ENCODE measurements at places on chromosomes 4 and X.
A peak's percentile ranks its signal among the peaks of the same experiment; 100 is the strongest.

DNA sequence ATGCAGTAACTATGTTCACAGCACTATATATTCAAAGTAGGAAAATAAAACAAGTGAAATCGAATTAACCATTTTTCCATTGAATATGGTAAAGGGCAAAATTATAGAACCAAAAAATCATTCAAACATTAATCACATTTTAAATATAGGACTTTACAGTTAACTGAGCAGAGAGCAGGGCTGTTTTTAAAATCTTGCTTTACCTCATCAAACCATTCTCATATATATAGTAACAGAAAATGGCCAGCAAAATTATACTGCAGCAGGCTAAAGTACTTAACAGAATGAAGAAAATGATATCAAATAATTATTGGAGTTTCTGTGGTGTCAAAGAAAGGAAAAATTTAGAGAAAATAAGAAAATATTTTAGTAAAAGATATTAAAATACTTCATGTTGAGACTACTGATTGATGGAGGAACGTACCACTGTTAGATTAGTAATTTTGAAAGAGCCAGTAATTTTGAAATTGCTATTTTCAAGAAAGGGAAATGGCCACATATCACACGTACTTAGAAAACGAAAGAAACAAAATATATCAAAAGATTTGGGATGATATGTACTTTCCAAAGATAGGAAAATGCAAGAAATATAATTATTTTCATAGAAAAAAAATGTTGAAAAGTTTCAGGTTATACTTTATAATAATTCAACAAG lies 813.7 kb downstream of the DMD start:
- no peaks in the 10 kb centered on the region for H3K36me3 ChIP-seq
- DNase-seq: no peak
- H3K4me1 ChIP-seq: no peaks in the 10 kb centered on the region
- no peak overlapping the region for H3K27ac ChIP-seq
- H3K27me3 ChIP-seq: no peaks in the 10 kb centered on the region

DNA sequence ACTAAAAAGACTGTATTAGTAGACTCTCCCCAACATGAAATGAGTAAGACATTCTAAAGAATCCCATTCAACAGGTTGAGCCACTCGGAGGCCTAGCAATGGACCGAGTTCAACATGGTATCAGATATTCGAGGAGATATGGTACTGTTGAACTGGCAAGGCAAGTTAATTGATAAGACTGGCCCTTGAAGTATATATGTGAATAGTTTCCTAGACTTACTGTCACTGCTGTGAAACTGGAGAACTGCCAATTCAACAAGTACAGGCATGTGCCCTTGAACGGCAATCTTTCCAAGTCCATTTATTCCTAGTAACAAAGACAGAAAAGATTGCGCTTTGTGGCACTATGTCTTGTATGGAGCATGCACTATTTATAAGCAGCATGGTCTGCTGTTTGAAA lies 24.4 kb downstream of the FAT1 start:
- H3K4me1 ChIP-seq: no peaks in the 10 kb centered on the region
- H3K4me3 ChIP-seq: no peak overlapping the region
- no peak for DNase-seq
- H3K27me3 ChIP-seq: no peaks in the 10 kb centered on the region
- no peak overlapping the region for H3K27ac ChIP-seq

- no peak overlapping the region for H3K4me3 ChIP-seq
- H3K36me3 ChIP-seq: no peaks in the 10 kb centered on the region
- no peaks in the 10 kb centered on the region for H3K4me1 ChIP-seq
- H3K27me3 ChIP-seq: no peaks in the 10 kb centered on the region
- H3K27ac ChIP-seq: no peak overlapping the region
Observed at GRCh38 chrX:51463322-51463721, 33.1 kb downstream of the NUDT11 start.

GRCh38 chrX:135544338-135544948 lies 24.0 kb downstream of the INTS6L start:
- no peak for DNase-seq
- no peak overlapping the region for H3K27ac ChIP-seq
- no peak overlapping the region for H3K4me3 ChIP-seq
- no peaks in the 10 kb centered on the region for H3K36me3 ChIP-seq

- H3K27ac ChIP-seq: no peak overlapping the region
- H3K4me1 ChIP-seq: no peaks in the 10 kb centered on the region
- H3K4me3 ChIP-seq: no peak overlapping the region
- H3K36me3 ChIP-seq: no peaks in the 10 kb centered on the region
Observed at GRCh38 chrX:97616883-97617530, 733.3 kb downstream of the RPA4 start.

DNA sequence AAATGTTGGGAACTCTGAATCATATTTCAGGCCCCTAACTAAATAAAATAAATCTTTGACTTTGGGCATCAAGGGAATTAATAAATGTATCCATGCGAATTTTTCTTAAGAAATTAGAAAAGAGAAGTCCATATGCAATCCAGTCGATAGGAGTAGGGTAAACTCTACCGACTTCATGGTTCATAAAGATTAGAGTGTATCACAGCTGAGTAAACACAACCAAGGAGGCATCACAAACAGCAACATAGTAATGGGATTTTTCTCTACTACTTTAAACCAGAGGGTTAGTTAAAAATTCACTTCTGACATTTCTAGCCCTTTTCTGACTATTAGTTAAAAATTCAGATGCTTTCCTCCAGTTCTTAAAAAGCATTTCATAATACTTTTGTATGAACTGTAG lies 19.9 kb downstream of the SEPTIN11 start:
- H3K36me3 ChIP-seq: no peaks in the 10 kb centered on the region
- no peaks in the 10 kb centered on the region for H3K27me3 ChIP-seq
- H3K4me3 ChIP-seq: no peak overlapping the region
- H3K27ac ChIP-seq: no peak overlapping the region
- DNase-seq: no peak

- H3K4me3 ChIP-seq: no peak overlapping the region
- H3K27ac ChIP-seq: peak overlapping the region; percentile 30
- peaks cover 80% of the 10 kb centered on the region for H3K4me1 ChIP-seq
- no peaks in the 10 kb centered on the region for H3K36me3 ChIP-seq
Observed at GRCh38 chr4:158814636-158815330, 46.0 kb downstream of the FNIP2 start.

- H3K27me3 ChIP-seq: no peaks in the 10 kb centered on the region
- DNase-seq: no peak
- H3K4me1 ChIP-seq: no peaks in the 10 kb centered on the region
- no peak overlapping the region for H3K27ac ChIP-seq
- H3K4me3 ChIP-seq: no peak overlapping the region
Observed at GRCh38 chrX:149571770-149572169, 15.5 kb downstream of the MAGEA9B start.

DNA sequence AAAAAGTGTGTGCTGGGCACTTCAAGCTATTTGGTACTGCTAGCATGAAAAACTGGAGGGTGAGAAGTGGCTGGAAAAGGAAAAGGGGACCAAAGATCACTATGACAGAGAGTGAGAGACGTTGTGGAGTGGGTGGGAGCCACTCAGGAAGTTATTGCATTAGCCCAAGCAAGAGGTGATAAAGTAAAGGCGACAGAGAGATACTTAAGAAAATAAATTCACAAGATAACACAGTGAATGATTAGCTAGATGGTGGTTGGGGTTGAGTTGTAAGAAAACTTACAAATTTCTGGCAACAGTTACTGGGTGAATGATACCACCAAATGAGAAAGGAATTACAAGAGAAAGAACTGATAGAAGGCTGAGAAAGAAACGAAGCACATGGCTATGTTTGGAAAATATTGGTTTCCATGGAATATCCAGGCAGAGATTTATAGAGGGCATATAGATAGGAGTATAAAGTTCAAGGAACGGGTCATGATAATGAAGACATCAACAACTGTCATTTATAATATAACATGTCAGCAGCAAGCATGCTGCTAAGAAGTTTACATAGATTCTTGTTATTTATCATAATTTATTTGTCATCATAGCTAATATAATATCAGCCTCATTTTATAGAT lies 60.7 kb downstream of the CASK start:
- H3K4me3 ChIP-seq: no peak overlapping the region
- H3K27ac ChIP-seq: no peak overlapping the region
- H3K27me3 ChIP-seq: no peaks in the 10 kb centered on the region
- no peaks in the 10 kb centered on the region for H3K4me1 ChIP-seq
- DNase-seq: no peak
- no peaks in the 10 kb centered on the region for H3K36me3 ChIP-seq

DNA sequence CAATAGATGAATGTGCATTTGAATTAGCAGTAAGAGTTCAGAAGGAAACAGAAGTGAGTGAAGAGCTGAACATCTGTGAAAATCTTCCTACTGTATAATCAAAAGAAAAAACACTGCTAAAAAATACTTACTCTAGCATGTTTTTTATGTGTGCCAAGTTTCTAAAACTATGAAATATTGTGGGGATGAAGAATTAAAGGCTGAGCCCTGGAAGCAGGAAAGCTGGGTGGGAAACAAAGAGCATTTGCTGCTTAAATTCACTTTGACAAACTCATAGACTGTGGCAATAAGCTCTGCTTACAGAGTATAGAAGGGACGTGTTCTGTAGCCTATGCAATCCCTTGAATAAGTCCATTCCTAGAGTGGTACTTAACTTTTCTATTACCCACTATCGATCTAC lies 261.7 kb downstream of the ANKRD50 start:
- no peak overlapping the region for H3K27ac ChIP-seq
- no peaks in the 10 kb centered on the region for H3K27me3 ChIP-seq
- H3K36me3 ChIP-seq: no peaks in the 10 kb centered on the region

- H3K36me3 ChIP-seq: no peaks in the 10 kb centered on the region
- H3K27me3 ChIP-seq: no peaks in the 10 kb centered on the region
- DNase-seq: no peak
- peaks cover 3% of the 10 kb centered on the region for H3K4me1 ChIP-seq
Observed at GRCh38 chr4:6264225-6264540, 5.5 kb upstream of the WFS1 start.

DNA sequence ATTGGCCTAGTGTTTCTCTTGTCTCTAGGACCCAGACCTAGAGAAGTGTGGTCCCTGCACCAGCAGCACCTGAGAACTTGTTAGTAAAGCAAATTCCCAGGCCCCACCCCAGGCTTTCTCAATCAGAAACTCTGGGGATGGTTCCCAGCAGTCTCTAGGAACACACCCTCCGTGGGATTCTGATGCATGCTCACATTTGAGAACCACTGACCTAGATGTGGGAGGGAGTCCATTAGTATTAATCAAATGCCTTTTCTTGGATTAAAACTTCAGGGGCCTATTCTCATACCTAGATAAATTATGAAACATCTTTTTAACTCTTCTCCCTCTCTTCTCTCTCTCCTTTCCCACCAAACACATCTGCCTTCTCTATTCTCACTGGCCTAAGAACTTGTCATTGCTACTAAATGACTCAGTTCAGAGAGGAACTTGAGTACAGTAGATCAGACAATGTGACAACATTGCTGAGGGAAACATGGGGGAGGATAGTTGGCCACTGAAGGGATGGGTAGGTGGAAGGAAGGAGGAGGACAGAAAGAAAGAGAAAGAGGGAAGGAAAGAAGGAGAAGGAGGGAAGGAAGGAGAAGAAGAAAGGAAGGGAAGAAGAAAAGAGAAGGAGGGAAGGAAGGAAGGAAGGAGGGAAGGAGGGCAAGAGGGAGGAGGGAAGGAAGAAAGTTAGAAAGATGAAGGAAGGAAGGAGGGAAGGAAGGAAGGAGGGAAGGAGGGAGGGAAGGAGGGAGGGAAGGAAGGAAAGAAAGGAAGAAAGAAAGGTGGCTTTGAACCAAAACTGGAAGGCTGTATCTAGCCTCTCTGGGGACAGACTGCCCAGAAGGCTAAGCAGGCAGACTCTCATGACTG lies 132.7 kb upstream of the MAP3K15 start:
- H3K27me3 ChIP-seq: no peaks in the 10 kb centered on the region
- no peaks in the 10 kb centered on the region for H3K36me3 ChIP-seq
- no peak for DNase-seq
- H3K4me3 ChIP-seq: no peak overlapping the region
- H3K27ac ChIP-seq: no peak overlapping the region

GRCh38 chr4:8046925-8047541 lies 107.4 kb upstream of the AFAP1 start:
- DNase-seq: no peak
- H3K27ac ChIP-seq: no peak overlapping the region
- H3K36me3 ChIP-seq: no peaks in the 10 kb centered on the region
- peaks cover 10% of the 10 kb centered on the region for H3K4me1 ChIP-seq
- no peaks in the 10 kb centered on the region for H3K27me3 ChIP-seq

DNA sequence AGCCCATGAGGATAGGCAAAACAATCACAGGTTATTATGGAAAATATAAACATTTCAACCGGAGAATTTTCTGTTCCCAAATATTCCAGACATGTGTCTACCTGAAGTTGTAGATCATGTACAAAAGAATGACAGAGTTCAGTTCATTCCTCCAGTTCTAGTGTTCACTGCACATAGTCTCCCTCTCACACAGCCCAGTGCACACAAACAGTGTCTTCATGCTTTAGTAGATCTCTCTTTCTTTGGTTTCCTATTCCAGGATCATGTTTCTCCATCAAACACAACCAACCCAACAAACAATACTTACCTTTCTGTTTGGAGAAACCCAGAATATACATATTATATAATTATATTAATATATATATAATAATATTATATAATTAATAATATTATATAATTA lies 671.9 kb downstream of the TRIML1 start:
- H3K4me1 ChIP-seq: no peaks in the 10 kb centered on the region
- H3K27ac ChIP-seq: no peak overlapping the region
- H3K36me3 ChIP-seq: no peaks in the 10 kb centered on the region
- no peak overlapping the region for H3K4me3 ChIP-seq
- DNase-seq: no peak
